ENCODE measurements at places on chromosomes 3 and 15. TPM values are rescaled to one million over a fixed set of nuclear protein-coding genes. Genes with fewer than 3 reads are reported as not detected.

The ONECUT1 gene
- 1.4 TPM for total RNA-seq

The CHRNB4 gene
- 0.38 TPM for total RNA-seq

- no peak overlapping the region for H3K4me3 ChIP-seq
- H3K27me3 ChIP-seq: no peaks in the 10 kb centered on the region
- H3K4me1 ChIP-seq: no peaks in the 10 kb centered on the region
- peak overlapping the region; percentile 29 for H3K27ac ChIP-seq
- no peaks in the 10 kb centered on the region for H3K36me3 ChIP-seq
Measured at GRCh38 chr3:129936757-129937156, 37.8 kb upstream of the TRH start.

GRCh38 chr3:128064962-128065361 lies 12.7 kb downstream of the SEC61A1 start:
- peaks cover 95% of the 10 kb centered on the region for H3K36me3 ChIP-seq
- H3K27me3 ChIP-seq: no peaks in the 10 kb centered on the region
- no peak overlapping the region for H3K27ac ChIP-seq
- DNase-seq: peak; percentile 16
- no peak overlapping the region for H3K4me3 ChIP-seq
- H3K4me1 ChIP-seq: no peaks in the 10 kb centered on the region

- H3K27ac ChIP-seq: no peak overlapping the region
- no peak for DNase-seq
- H3K4me3 ChIP-seq: no peak overlapping the region
- H3K36me3 ChIP-seq: no peaks in the 10 kb centered on the region
Measured at GRCh38 chr3:174737966-174738365, 121.2 kb upstream of the NAALADL2 start.
